Stimulated activated CD8-positive, alpha-beta memory T cell treated with anti-CD3 and anti-CD28 coated beads, Interleukin-4, amount 100 ng/mL, for 4 hours (primary cell): ENCODE measurements at places on chromosomes 4 and X.

- DNase-seq = no peak
Observed at GRCh38 chr4:102792361-102792936, 31.7 kb upstream of the MANBA start.

DNA sequence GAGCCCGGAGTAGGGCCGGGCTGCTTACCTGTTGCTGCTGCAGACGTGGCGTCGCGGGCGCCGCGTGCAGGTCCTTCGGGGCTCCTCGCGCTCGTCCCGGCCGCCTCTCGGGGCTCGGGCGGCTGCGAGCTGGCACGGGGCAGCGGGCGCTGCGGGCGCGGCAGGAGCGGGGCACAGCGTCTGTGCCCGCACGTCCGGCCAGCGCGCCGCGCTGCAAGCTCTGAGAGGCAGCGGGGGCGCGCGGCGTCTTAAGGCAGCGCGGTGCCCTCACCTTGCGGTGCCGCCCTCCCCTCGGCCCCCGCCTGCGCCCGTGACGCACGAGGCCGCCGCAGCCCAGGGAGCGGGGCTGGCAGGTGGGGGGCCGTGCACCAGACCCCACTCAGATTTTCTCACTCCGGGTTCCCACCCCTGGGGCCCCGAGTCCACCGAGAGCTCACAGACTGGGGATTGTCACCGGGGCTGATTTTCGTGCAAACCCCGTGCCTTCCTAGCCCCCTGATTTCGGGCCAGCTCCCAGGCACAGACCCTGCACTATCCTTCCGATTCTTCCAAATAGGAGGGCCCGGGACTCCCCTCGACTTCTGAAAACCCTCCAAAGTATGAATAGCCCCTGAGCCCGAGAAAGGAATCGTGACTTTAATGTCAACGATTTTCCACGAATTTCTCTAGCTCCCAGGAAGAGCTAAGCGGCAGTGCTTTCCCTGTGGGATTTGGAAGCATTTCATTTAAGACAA lies at the start of gene GPR101:
Gene GPR101, minus strand, starts transcription at position 222 of the 734 bp plus-strand sequence. CDS start 2,321 bp downstream, outside the sequence.
- DNase-seq = no peak

DNA sequence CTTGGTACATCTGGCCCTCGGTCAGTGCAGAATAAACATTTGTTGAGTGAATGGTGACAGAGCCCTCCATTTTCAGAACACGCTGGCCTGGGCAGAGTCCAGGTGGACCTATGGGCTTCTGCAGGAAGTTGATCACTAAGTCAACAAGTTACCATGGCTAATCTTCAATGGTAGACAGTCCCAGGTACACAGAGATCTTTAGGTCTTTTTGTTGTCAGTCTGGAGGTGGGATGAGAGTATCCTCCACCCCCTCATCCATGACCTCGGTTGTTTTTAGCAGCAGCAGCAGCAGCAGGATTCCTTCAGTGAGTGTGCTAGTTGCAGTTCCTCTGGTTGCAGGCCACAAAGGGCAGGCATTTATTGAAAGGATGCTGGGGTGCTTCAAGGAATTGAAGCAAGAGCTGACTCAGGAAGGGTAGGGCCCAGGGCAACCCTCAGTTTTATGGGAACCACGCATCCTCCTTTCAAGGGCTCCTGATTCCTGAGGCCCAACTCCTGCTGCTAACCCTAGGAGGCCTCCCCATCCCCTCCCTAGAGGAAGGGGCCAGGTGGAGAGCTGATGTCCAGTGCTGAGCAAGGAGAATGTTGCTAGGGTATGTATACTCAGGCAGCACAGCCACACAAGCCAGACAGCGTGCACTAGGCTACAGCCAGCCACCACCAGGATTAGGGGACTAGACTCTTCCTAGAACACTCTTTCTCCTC lies 1.7 kb upstream of the USP27X start:
- DNase-seq = no peak

- DNase-seq = no peak
Observed at GRCh38 chr4:129342819-129343408, 247.0 kb downstream of the C4orf33 start.

DNA sequence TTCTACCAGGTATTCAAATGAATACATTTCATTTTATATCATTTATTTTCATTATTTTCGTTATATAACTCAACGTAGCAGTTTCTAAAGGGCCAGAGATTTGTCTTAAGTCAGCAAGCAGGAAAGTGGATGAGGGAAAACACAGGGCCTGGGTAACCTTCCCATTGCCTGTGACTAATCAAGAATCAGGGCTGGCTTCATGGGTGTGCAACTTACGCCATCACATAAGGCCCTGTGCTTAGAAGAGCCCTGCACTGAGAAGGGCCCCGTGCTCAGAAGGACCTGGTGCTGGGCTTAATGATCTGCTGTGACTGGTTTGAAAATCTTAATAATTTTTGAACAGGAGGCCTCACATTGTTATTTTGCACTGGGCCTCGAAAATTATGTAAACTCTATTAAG lies 65.4 kb upstream of the FAM9C start:
- DNase-seq = no peak

DNA sequence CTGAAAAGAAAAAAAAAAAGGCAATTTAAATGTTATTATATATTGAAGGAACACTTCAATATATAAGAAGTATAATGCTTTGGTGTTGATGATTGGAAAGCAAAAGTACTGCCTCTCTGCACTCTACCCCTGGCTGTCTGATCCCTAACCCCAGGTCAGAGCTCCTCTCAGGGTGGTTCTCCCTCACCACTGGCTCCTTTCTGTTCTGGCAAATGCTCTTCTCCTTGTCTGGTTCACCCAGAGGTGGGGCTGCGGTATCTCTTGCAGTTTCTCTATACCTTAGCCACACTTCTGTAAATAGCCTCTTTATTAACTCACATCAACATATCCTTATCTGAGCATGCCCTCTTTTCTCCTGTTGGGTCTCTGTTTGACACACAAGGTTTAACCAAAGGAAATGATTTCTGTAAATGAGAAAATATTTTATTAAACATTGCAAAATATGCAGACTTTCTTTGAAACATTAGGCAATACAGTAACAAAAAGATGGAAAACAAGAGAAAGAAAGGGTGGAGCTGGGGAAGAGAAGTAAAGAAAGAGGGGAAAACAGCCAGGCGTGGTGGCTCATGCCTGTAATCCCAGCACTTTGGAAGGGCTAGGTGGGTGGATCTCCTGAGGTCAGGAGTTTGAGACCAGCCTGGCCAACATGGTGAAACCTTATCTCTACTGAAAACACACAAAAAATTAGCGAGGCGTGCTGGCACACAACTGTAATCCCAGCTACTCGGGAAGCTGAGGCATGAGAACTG lies 45.7 kb downstream of the ING2 start:
- DNase-seq = no peak

DNA sequence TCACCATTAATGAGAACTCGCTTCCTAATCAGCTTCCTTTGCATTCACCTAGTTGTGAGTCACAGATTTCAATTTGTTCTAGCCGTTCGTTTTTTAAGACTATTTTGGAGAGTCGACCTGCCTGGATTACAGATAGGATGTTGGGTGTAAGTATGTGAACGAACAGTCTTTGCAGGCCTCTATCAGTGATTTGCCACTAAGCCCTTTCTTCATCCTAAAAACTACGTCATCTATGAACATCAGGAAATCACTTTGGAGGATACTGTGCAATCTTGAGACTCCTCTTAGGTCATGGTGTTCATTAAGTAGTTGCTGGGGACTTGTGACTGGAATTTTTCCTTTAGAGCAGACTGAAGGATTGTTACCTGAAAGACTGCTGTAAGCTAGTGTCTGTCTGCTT lies 1.1 kb downstream of the POLA1 start:
- DNase-seq = no peak

DNA sequence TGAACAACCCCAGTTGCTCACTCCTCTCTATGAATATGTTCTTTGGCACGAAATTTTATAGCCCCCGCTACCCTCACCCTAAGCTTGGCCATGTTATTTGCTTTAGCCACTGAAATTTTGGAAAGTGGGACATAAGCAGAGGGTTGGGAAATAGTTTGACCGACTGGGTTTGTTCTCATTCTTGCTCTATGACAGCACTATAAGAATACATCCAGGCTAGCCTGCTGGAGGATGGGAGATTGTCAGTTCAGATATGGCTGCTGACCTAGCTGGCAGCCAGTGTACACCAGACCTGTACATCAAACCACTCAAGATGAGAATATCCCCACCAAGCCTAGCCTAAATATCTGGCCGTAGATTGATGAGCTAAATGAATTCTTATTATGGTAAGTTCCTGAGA lies 298.1 kb downstream of the PDGFC start:
- no peak for DNase-seq

DNA sequence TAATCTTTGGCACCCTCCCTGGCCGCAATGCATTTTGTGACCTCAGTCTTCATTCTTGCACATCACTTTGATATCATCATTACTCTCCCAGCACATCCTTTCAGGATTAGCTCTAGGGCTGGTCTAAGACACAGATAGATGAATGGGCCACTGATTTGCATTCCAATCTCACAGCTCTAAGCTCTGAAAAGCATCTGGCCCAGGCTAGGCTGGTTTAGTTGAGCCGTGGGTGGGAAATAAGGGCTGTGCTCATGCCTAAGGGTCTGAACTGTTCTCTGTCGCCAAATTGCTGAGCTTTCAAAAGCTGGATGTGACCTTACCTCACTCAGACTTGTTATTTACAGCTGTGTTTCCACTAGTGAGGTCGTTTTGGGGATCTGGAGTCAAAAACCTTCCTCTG lies 30.0 kb upstream of the SLC9A7 start:
- DNase-seq = no peak

DNA sequence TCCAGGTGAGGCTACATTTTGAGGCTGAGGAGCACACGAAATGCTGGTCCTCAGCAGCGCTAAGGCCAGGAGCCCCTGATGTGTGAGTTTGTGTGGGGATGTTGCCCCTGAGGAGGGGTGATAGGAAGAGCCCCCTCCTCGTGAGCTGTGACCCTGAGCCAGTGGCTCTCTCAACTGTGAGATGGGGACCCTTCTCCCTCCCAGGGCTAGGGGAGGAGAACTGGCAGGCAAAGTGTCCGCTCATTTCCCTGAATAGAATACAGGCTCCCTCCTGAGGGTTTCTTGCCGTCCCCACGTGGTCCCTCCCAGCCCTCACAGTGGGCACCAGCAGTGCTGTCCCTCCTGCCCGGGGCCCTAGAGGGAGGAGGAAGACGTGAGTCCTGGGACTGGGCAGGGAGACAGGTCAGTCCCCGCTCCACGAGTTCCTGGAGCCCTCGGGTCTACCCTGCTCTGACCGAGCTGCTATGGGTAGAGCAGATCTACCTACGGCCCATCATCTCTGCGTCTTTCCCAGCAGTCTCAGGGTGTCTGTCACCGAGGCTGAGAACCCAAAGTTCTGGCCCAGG lies 21.0 kb upstream of the TBC1D14 start:
- no peak for DNase-seq

DNA sequence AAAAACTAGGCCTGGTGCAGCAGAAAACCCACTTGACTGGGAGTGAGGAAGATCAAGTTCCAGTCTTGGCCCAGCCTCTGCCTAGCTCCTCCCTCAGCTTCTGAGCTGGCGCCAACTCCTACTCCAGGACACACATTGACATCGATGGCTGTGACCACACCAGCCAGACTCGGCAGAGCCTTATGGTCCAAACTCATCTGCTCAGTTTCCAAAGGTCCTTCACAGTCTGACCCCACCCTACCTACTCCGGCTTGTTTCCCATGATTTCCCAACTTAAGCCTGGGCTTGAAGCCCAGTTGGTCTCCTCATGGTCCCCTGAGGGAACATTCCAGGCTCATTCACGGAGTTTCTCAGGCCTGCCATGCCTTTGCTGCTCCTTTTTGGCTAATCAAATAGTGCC lies 10.1 kb downstream of the ELF4 start:
- no peak for DNase-seq

GRCh38 chr4:117986321-117986720 lies 48.0 kb upstream of the NDST3 start:
- DNase-seq = no peak

DNA sequence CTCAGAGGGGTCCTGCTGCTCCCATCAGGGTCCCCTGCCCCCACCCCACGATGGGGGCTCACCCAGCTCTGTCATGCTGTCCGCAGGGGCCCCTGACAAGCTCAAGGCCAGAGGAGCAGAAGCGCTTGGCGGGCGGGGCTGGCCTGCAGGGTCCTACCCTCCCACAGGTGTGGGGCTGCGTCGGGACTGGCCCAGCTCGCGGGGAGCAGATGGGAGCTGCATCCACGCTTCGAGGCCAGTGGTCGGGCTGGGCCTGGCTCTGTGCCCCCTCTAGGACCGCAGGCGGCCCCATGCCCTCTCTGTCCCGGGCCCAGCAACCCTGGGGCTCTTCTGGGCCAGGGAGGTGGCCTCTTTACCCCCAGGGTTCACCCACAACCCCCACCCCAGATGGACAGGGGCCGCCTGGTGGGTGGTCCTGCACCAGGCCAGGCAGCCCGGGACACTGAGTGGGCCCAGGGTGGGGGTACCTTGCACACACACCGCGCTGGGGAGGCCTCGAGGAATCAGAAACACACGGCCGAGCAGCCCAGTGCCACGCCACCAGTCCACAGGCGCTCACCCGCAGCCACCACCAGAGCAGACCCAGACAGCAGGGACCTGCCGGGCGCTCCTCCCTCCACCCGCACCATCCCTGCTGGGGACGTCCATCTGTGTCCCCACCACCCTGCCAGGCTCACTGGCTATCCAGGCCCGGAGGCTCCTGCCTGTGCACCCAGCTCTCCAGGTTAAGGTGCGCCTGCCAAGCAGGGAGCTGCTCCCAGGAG lies 30.0 kb downstream of the TACC3 start:
- no peak for DNase-seq

- no peak for DNase-seq
Observed at GRCh38 chrX:11739776-11740175, 18.3 kb upstream of the MSL3 start.

DNA sequence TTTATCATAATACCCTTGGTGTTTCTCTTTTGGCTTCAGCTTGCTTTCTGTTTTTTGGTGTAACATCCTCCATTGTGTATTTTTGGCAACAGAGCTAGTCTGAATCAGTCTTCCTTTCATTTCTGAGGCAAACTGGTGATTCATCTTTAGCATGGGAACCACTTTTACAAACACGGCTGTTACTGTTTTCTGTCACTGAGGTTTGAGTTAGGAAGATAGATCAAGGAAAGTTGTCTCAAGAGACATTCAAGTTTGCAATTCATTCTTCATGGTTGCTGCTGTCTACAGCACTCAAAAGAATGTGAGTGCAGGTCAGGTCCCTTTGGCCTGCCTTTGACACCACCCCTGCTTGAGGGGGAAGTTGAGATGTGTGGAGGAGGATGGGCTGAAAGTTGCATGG lies 36.3 kb downstream of the IL21 start:
- DNase-seq = no peak

GRCh38 chr4:39472396-39472795 lies 13.5 kb downstream of the LIAS start:
- no peak for DNase-seq
